ENCODE measurements at places on chromosomes 4 and X.

DNA sequence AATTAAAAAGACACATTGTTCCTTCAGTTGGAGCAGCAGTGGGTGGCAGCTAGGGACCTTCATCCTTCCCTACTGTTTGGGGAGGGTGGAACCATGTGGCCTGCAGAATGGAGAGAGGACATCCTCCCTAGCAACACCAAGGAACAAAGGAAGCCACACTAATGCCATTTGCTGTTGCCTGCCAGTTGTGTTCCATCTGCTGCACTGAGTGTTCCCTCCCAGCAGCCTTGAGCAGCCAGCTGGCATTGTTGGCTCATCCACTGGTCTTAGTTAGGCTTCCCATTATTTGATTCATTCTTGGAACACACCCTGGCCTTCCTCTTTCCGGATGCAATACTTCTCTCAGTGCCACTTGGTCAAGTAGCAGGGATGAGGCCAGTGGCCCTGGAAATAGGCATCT lies 25.0 kb upstream of the HMGB3 start:
- DNase-seq = no peak

GRCh38 chrX:50779694-50780093 lies 34.3 kb downstream of the SHROOM4 start:
- DNase-seq = no peak

- no peak for DNase-seq
Measured at GRCh38 chrX:8846266-8846665, 45.1 kb upstream of the FAM9A start.

GRCh38 chrX:110135618-110136017 lies 132.7 kb downstream of the TMEM164 start:
- peak; percentile 53 for DNase-seq

GRCh38 chr4:139692309-139693012 lies 26.8 kb downstream of the MGST2 start:
- peak; percentile 82 for DNase-seq

- peak; percentile 92 for DNase-seq
Measured at GRCh38 chr4:46844325-46844917, 64.6 kb downstream of the COX7B2 start.

DNA sequence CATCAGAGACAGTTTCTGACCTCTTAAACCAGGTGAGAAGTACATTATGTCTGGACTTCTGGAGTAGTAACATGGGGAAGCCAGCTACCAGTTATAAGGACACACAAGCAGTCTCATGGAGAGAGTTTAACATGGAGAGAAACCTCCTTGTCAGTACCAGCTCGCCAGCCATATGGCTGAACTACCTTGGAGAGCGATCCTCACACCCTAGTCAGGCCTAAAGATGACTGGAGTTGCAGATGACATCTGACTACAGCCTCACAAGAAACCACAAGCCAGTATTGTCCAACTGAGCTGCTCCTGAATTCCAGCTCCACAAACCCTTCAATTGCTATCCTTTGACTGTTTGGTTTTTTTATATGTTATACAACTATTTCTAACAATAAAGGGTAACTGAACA lies 49.8 kb downstream of the PDHA2 start:
- peak; percentile 13 for DNase-seq

- peak; percentile 70 for DNase-seq
Measured at GRCh38 chrX:110847334-110847733, 51.7 kb upstream of the CHRDL1 start.

DNA sequence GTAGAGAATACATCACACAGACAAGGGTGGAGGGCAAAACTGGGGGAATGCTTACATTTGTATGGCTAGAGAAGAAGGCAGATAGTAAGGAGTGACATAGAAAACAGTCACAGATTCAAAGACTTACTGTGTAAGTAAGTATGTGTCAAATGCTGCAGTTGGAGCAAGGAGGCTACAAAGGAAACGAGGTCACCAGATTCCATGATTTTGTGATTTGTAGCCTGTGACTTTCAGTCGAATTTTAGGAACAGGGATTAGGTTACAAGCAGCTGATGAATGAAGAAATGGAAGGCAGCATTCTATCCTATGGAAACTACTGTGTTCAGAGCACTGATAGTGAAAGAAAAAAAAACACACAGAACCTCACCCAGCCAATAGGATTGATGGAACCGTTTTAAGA lies 407.9 kb downstream of the IL15 start:
- no peak for DNase-seq

DNA sequence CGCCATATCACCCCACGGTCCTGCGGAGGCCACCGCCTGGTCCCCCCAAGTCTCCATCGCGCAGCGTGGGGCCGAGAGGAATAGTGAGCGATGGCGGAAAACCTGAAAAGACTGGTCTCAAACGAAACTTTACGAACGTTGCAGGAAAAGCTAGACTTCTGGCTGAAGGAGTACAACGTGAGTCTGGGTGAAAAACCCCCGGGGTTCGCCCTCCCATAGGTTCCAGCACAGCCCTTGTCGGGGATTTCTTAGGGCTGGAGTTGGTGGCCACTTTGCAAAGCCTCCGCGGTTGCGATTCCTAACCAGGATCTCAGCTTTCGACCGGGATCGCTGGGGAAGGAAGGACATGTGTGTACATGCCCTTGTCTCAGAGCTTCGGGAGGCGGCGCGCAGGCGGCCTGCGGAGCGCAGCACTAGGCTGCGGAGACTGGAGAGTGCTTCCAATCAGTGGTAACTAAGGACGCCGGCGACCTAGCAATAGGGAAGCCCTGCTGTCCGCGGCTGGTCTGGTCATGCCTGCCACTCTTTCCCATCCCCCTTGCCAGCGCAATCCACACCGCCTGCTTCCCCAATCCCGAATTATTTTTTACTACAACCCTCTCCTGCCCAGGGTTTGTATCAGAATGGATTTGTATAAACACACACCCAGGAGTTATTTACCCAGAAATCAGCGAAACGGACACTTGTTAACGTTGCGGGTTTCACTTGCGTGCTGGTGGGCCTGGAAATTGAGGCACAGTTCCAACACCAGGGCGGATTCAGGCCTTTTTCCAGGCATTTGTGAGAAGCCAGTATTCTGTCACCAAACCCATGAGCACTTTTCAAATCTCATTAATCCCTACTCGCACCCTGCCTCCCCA lies 741 bp downstream of the SPATA18 start:
- DNase-seq = peak; percentile 48

- DNase-seq = no peak
Measured at GRCh38 chrX:40031911-40032310, 65.8 kb downstream of the BCOR start.

GRCh38 chr4:89298155-89298554 lies 9.4 kb downstream of the GPRIN3 start:
- no peak for DNase-seq

DNA sequence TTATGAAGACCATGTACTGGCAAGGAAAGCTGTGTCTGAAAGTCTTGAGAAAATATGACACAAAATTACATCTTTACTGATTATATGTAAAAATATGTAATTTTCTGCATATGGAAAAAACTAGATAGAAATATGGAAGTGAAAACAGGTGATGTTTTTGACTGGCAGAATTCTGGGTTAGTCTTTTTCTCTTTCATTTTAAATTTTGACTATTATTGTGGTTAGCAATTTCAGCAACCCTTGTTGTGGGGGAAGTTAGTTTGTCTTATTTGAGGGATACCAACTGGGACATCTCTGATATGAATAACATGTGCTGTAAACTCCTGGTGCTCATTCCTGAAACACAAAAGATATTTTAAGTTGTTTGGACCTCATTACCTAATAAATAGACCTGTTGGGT lies 49.9 kb upstream of the CPEB2 start:
- DNase-seq = no peak

DNA sequence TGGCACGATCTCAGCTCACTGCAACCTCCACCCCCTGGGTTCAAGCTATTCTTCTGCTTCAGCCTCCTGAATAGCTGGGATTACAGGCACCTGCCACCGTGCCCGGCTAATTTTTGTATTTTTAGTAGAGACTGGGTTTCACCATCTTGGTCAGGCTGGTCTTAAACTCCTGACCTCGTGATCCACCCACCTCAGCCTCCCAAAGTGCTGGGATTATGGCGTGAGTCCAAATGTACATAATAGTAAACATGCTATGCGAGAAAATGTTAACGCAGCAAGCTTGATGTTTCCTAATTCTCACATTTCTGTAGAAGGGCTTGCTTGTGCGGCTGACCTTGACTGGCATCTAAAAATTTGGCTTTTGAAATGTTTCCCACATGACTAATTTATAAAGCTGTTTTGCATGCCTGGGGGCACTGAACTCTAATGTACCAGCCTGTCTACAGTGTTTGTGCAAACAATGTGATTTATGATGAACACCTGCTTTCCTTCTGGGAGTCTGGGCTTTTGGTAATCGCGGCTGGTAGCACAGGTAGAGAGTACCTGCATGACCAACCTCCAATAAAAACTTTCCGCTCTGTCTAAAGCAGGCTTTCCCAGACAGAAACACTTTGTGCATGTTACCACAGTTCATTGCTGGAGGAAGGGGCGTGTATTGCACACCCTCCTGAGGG lies 216.8 kb downstream of the IL15 start:
- no peak for DNase-seq

- DNase-seq = no peak
Measured at GRCh38 chr4:40986375-40986774, 228.0 kb downstream of the APBB2 start.

GRCh38 chrX:281166-281999 lies at the start of gene PLCXD1:
TSS of gene PLCXD1 (plus strand) at chrX:281381. CDS start at chrX:284188, 2,807 bp downstream.
- peak; percentile 86 for DNase-seq

DNA sequence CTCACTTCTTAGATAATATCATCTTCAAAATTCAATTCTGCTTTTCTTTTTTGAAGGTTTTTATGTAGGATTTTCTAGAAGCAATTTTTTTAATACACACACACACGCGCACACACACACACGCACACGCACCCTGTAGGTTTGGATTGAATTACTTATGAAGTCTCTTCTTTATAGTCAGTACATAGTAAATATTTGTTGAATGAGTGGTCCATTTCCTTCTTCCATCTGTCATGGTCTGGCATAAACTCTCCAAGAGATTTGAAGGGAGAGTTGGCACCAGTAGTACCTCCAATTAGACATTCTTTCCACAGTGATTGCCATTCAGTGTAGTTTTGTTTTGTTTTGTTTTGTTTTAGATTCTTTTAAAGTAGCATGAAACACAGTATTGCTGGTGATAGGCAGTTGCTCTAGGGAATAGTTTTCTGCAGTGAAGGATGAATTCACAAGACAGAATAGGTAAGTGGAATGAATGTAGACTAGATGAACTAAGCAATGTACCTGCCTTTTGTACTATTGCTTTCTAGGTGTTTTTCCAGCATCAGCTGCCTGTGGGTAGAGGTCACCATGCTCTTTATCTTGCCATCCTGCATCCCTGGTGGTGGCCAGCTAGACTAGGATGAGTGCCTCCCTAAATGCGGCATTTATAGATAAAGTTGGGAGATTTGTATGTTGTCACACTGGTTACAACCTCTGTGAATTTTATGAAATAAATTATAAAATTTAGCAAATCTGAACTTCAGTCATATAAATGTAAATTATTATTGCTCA lies 20.5 kb downstream of the PDLIM5 start:
- DNase-seq = no peak

DNA sequence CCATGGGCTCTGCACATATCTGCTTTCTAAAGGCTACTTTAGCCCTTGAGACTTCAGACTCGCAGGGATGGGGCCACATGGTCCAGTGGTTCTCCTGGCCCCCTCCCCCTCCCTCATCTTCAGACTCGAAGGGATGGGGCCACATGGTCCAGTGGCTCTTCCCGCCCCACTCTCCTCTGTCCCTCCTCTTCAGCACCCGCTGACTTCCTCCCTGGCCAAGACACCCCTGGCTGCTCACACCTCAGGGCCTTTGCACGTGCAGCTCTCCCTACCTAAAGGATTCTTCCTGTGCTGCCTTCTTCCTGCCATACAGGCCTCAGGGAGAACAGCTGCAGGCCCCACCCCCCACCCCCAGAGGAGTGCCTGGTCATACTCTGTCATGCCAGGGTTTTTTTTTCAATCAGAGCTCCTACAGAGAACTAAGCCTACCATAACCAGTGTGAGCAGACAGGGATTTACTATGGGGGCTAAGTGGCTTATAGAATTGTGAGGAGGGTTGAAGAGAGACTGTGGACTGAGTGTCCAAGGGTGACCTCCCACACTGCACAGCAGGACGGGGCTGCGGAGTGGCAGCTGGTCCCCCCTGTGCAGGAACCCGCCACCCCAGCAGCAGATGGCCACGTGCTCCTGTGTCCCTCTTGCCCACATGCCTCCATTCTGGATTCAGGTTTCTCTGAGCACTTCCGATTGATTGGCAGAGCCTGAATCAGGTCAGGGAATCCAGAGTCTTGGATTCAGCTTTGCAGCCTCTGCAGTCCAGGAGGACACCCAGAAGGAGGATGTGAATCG lies 6.1 kb upstream of the SPON2 start:
- no peak for DNase-seq

DNA sequence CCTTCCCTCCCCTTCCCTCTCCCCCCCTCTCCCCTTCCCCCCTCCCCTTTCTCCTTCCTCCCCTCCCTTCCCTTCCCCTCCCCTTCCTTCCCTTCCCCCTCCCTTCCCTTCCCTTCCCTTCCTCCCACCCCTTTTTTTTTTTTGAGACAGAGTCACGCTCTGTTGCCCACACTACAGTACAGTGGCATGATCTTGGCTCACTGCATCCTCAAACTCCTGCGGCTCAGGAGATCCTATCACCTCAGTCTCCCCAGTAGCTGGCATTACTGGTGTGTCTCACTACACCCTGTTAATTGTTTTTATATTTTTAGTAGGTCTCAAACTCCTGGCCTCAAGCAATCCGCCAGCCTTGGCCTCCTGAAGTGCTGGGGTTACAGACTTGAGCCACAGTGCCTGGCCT lies 66.6 kb downstream of the TBC1D9 start:
- DNase-seq = no peak

DNA sequence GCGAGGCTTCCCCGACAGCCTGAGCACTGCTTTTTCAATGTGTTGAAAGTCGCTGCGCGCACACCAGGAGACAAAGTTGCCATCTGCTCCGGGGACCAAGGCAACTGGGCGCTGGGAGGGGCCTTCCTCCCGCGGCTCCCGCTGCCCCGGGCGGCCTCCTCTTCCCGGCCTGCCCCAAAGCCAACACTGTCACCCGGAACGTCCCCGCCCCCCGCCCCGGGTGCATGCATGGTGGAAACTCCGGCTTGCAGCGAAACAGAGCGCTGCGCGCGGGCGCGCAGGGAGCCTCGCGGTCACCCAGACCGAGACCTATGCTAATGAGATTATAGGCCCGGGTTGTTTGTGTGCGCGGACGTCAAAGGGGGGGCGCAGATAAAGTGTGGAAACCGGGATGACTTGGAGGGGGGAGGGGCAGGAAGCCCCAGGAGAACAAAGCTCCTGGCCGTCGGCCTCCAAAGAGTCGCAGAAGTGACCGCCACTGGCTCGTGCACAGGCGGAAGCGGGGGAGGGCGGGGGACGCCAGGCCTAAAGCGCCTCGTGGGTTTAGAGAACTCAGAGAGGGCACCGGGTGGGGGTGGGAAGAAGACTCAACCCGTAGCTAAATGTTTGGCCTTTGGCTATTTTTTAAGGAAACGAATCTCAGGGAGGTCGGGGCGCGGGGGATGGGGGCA lies 88.8 kb downstream of the BCOR start:
- peak; percentile 60 for DNase-seq

DNA sequence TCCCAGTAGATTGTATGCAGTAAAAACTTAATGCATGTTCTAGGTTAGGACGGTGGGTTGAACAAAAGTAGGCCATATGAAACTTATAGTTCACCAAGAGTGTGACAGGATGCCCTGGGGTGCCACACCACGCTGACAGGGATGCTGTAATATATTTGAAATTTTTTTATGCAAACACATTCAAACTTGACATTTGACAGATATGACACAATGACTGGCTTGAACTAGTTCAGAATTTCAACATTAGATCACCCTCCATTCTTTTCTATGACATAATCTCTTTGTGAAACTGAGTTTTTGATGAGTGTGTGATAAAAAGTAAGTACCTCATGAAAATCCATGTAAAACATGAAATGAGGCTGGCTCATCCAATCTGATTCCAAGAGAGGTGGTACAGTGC lies 198.4 kb downstream of the PALLD start:
- no peak for DNase-seq

- no peak for DNase-seq
Measured at GRCh38 chr4:108037884-108038283, 48.2 kb downstream of the HADH start.
